Thyroid gland (tissue), 4 donors: ENCODE measurements at places on chromosomes 1 and 21. TPM values are rescaled to one million over a fixed set of nuclear protein-coding genes. Genes with fewer than 3 reads are reported as not detected.

DNA sequence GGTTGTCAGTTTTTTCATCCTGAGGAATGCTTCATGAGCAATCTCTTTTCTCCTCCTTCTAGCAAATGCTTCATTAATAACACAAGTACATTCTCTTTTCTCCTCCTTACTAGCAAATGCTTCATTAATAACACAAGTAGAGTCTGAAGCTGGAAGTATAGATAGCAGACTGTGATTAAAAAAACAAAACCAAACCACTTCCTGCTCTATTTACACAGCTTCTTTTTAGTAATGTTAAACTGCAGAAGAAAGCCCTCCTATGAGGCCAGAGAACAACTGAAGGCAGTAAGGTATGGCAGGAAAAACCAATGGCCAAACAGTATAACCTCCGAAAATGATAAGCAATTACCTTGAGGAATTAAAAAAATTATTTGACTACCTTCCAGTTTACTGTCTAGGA lies 90.1 kb downstream of the ZSWIM5 start:
- no peaks in the 10 kb centered on the region for H3K36me3 ChIP-seq
- H3K4me3 ChIP-seq: no peak overlapping the region
- no peak for DNase-seq
- H3K4me1 ChIP-seq: peaks cover 10% of the 10 kb centered on the region
- no peak overlapping the region for H3K27ac ChIP-seq

DNA sequence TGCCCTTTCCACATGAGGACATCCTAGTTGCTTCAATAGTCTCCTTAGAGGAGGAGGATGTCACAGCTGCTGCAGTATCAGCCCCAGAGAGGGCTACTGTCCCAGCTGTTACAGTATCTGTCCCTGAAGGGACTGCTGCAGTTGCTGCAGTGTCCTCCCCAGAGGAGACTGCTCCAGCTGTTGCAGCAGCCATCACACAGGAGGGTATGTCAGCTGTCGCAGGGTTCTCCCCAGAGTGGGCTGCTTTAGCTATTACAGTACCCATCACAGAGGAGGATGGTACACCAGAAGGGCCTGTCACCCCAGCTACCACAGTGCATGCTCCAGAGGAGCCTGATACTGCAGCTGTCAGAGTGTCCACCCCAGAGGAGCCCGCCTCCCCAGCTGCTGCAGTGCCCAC lies 78.5 kb upstream of the BMP8A start:
- no peaks in the 10 kb centered on the region for H3K27me3 ChIP-seq
- no peaks in the 10 kb centered on the region for H3K36me3 ChIP-seq
- peaks cover 72% of the 10 kb centered on the region for H3K4me1 ChIP-seq
- no peak overlapping the region for H3K4me3 ChIP-seq
- H3K27ac ChIP-seq: no peak overlapping the region
- no peak for DNase-seq

- no peak for DNase-seq
- H3K27me3 ChIP-seq: no peaks in the 10 kb centered on the region
- peak overlapping the region; percentile 90 for H3K27ac ChIP-seq
- H3K4me1 ChIP-seq: peaks cover 14% of the 10 kb centered on the region
- H3K4me3 ChIP-seq: no peak overlapping the region
Measured at GRCh38 chr1:201721082-201722049, 107.6 kb upstream of the IPO9 start.

DNA sequence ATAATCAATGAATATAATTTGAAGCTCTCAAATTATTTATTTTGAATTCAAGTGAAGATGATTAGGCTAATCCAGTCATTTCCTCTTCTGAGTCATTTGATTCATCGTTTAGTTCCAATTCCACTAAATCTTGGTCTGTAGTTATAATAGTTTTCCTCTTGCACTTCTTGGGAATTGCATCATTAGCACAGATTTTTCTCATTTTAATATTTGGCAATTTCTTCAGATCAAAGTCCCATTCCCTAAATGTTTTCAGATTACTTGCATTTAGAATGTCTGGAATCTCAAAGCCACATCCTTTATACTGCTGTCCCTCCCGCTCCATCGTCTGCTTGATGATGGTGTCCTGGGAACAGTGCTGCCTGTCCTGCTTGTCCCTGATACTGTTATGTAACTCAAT lies 43.5 kb downstream of the MAST2 start:
- no peaks in the 10 kb centered on the region for H3K27me3 ChIP-seq
- H3K4me1 ChIP-seq: peaks cover 5% of the 10 kb centered on the region
- no peak for DNase-seq

- no peaks in the 10 kb centered on the region for H3K27me3 ChIP-seq
Measured at GRCh38 chr1:240515505-240515904, 96.5 kb downstream of the GREM2 start.

DNA sequence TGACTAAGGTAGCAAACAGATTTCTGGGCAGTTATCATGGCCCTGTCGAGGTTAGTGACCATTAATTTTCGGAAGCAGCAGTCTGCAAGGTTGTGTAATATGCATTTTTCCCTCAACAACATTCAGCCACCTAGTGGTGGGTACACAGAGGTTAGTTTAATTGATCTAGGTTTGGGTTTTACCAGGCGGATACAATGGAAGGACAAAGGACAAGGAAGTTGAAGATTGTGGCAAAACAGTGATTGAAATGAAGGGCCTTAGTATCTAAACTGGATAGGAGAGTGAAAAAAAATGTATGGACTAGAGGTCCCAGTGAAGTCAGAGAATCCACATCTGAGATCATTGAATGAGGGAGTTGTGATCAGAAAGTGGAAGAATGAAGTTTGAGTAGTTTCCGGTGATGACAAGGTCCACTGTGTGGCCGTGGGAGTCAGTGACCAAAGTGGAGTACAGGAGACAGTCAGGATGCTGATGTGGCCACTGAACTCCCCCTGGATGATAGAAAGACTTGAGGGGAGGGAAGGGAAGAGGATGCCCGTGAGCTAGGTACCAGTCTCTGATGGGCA lies 2.8 kb downstream of the ARMH1 start:
- no peak overlapping the region for H3K27ac ChIP-seq
- H3K27me3 ChIP-seq: no peaks in the 10 kb centered on the region
- no peak for DNase-seq
- no peaks in the 10 kb centered on the region for H3K36me3 ChIP-seq

DNA sequence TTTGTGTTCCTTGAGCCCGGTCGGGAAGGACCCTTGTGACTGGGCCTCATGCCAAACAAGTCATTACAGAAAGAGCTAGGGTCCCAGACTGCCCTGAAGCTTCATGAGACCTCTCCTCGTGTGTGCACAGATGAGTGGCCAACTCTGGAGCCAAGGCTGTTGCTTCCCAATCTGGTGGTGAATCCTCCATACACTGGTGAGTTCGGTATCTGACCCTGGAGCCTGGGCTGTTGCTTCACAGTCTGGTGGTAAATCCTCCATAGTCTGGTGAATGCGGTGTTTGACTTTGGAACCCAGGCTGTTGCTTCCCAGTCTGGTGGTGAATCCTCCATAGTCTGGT lies 737.8 kb downstream of the MATN1 start:
- DNase-seq: no peak
- no peak overlapping the region for H3K27ac ChIP-seq
- H3K4me3 ChIP-seq: no peak overlapping the region
- H3K27me3 ChIP-seq: no peaks in the 10 kb centered on the region
- H3K36me3 ChIP-seq: no peaks in the 10 kb centered on the region

- peak overlapping the region; percentile 85 for H3K27ac ChIP-seq
- H3K36me3 ChIP-seq: no peaks in the 10 kb centered on the region
- H3K27me3 ChIP-seq: no peaks in the 10 kb centered on the region
Measured at GRCh38 chr1:27778056-27778455, 5.0 kb downstream of the STX12 start.

- H3K4me1 ChIP-seq: no peaks in the 10 kb centered on the region
- DNase-seq: no peak
Measured at GRCh38 chr1:71463144-71463543, 382.3 kb upstream of the ZRANB2 start.

DNA sequence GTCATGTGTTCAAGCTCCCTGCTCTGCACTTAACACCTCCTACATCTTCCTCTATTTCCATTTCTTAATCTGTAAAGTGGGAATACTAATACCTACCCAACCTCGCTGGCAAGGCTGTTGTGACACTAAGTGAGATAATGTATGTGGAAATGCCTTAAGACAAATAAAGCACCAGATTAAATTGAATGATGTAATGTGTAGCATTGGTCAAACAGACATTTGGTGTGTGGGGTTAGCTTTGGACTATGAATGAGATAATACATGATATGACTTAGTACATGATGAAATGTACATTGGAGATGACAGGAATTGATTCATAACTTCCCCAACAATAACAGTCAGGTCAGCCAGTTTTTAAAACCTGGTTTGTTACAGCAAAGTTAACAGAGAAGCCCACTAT lies 5.2 kb downstream of the AMPD1 start:
- H3K27me3 ChIP-seq: no peaks in the 10 kb centered on the region
- no peaks in the 10 kb centered on the region for H3K36me3 ChIP-seq
- no peak for DNase-seq
- no peaks in the 10 kb centered on the region for H3K4me1 ChIP-seq

DNA sequence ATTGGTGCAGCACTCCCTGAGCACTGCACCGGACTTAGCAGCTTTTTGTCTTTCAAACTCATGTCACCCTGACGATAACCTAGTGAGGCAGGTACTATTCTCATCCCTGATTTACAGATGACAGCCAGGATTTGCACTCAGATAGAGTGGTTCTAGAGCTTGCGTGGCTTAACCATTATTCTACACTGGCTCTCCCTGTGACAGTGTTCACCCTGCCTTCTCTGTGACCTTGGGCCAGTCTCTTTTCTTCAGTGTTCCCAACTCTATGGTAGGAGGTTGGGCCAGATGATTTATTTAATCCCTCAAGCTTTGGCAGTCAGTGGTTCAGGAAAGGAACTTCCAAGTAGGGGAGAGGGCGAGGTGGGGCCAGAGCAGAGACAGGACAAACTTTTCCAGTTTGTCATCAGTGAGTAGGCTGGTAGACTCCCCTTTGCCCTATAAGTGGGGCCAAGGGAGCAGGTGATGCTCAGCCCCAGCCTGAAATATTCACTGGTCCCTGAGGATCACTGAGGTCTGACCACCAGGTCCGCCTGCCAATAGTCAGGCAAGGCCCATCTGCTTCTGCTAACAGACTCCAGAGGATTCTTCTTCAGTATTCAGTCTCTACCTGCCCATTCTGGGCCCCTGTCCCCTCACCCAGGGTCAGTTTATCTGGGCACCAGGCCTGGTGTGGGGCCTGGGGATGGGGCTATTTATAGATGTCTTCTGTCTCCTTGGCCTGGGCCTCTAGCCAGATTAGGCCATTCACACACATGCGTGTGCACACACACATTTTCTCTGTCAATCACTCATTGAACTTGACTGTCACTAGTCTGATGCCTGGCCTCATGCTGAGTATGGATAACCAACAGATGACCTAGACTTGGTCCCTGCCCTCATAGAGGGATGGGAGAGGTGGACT lies 8.8 kb upstream of the FABP3 start:
- no peak for DNase-seq
- H3K27ac ChIP-seq: no peak overlapping the region
- peaks cover 6% of the 10 kb centered on the region for H3K4me1 ChIP-seq
- no peak overlapping the region for H3K4me3 ChIP-seq
- H3K36me3 ChIP-seq: no peaks in the 10 kb centered on the region
- no peaks in the 10 kb centered on the region for H3K27me3 ChIP-seq

GRCh38 chr1:205563927-205564441 lies 59.5 kb downstream of the CDK18 start:
- DNase-seq: no peak
- no peak overlapping the region for H3K27ac ChIP-seq
- no peak overlapping the region for H3K4me3 ChIP-seq
- no peaks in the 10 kb centered on the region for H3K36me3 ChIP-seq

GRCh38 chr1:61812916-61813315 lies 70.6 kb downstream of the PATJ start:
- no peaks in the 10 kb centered on the region for H3K27me3 ChIP-seq
- no peaks in the 10 kb centered on the region for H3K36me3 ChIP-seq
- no peaks in the 10 kb centered on the region for H3K4me1 ChIP-seq
- no peak for DNase-seq
- no peak overlapping the region for H3K4me3 ChIP-seq

- no peak overlapping the region for H3K27ac ChIP-seq
- H3K27me3 ChIP-seq: no peaks in the 10 kb centered on the region
- H3K4me3 ChIP-seq: no peak overlapping the region
- H3K4me1 ChIP-seq: no peaks in the 10 kb centered on the region
- no peaks in the 10 kb centered on the region for H3K36me3 ChIP-seq
Measured at GRCh38 chr21:26512664-26513063, 60.4 kb downstream of the CYYR1 start.

GRCh38 chr1:205172729-205173366 lies 38.7 kb downstream of the DSTYK start:
- no peak for DNase-seq
- peaks cover 18% of the 10 kb centered on the region for H3K4me1 ChIP-seq
- H3K36me3 ChIP-seq: no peaks in the 10 kb centered on the region
- no peak overlapping the region for H3K27ac ChIP-seq

The ZNF669 gene
- total RNA-seq: 13.0 TPM

The CDC42 gene
- 244 TPM for total RNA-seq

The CRP gene
- total RNA-seq: not detected

The PTGER3 gene
- 2.3 TPM for total RNA-seq

The LDLRAD1 gene
- total RNA-seq: not detected
